Endothelial cell (in vitro differentiated cells): ENCODE measurements at places on chromosomes 2 and 18.

DNA sequence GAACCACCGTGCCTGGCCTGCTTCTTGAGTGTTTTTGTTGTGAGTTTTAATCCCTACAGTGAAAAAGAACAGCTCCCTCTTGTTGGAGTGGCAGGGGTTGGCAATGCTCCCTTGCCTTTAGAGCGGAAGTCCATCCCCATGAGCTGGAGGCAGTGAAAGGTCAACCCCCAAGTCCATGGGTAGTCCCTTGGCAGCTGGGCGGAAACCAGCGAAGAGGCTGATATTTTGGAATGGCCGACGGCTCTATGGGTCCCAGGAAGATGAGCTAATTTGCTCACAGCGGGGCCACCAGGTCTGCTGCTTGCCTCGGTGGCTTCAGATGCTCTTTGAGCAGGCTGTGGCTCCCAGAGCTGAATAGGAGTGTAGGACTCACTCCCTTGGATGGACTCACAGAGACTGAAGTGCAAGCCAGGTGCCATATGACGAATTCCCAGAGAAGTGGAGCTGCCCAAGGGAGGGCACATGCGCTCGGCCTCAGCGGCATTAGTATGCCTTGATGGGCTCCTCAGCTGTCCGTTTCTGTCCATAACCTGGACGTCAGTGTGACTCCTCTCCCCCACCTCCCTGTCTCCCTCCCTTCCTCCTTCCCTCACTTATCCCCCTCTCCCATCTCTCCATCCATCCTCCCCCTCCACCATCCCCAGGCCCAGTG lies 25.4 kb upstream of the RHOB start:
- no peak for DNase-seq

DNA sequence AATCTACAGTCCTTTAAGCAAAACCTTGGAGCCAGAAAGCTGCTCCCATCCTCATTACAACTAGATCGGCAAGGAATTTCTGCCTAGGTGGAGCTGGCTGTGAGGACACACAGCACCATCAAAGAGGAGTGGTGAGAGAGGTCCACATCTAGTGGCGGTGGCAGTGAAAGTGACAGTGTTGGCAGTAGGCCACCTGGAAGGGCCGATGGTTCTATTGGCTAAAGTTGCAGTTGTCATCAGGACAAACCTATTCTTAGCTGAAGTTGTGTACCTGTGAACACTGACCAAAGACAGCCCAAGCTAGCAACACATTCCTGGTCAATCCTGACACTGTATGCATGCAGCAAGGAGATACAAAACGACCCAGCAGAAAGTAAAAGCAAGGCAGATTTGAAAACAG lies 218.1 kb upstream of the CHAC2 start:
- no peak for DNase-seq

GRCh38 chr2:170148161-170148560 lies 29.8 kb upstream of the MYO3B start:
- no peak for DNase-seq

GRCh38 chr18:26190506-26190905 lies 35.7 kb upstream of the TAF4B start:
- no peak for DNase-seq

- no peak for DNase-seq
Measured at GRCh38 chr2:71898375-71898774, 249.3 kb downstream of the CYP26B1 start.

DNA sequence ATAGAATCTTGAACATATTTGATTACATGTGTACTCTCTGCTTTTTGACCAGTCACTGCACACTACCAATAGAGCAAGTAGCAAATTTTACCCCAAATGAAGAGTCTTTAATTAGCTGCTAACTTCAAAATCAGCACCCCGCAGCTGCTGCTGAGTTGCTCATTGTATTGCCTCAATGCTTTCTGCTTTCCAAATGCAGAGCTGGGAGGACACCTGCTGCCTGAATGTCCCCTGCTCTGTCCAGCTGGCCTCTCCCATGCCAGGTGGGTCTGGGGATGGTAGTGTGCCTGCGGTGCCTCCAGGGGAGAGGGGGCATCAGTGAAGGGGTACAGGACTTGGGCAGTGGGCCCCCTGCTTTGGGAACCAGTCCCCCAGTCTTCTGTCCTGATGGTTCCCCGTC lies 184.8 kb downstream of the PRKCE start:
- no peak for DNase-seq

DNA sequence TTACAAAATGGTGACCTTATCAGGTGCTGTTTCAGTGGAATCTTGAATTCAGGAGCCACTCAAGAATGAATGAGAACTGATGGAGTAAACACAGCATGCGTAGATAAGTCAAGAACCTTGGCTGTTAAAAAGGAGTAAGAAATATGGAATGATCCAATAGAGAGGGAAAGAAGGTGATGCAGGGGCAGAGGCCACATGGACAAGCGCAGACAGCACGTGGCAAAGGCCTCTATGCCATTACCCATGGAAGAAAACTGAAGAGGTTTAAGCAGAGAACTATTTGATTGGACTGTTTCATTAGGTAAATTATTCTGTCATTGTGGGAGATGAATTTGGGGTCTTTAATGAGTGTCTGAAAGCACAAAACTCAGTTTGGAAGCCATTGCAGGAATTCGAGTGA lies 142.4 kb upstream of the RASGRP3 start:
- no peak for DNase-seq

- DNase-seq = no peak
Measured at GRCh38 chr2:240701091-240701735, 9.5 kb downstream of the AQP12A start.

DNA sequence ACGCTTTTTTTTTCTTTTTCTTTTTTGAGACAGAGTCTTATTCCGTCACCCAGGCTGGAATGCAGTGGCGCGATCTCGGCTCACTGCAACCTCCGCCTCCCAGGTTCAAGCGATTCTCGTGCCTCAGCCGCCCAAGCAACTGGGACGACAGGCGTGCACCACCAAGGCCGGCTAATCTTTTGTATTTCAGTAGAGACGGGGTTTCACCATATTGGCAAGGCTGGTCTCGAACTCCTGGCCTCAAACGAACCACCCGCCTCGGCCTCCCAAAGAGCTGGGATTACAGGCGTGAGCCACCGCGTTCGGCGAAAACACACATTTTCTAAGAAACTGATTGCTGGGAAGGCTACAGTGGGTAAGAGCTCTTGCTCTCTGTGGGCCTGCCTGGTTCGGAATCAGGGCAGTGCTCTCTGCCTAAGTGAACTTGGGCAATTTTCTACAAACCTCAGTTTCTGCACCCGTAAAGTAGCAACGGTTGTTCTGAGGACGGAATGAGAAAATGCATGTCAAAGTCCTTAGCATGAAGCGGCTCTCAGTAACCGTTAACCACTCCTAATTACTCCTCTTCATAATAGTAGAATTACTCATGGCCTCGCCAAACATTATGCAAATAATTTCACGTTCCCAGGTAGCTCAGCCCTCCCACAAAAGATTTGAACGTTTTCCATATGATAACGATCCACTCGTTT lies 1.0 kb upstream of the PMAIP1 start:
- DNase-seq = peak; percentile 4

DNA sequence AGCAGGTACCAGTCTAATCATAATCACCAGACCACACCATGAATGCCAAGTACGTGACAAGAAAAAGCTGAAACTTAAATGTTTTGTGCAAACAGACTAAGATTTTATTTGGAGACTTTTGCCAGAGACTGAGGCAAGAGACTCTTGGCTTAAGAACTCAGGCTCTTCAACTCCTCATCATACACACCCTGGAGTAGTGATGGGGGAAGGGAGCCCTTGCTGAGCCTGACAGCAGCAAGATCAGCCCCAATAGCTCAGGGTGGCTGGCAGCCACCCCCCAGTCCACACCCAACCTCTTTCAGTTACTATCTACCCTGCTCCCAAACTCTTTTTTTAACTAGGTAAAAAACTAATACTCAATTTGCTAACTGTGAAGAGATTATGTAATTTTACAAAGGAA lies 114.8 kb downstream of the CCBE1 start:
- DNase-seq = no peak

DNA sequence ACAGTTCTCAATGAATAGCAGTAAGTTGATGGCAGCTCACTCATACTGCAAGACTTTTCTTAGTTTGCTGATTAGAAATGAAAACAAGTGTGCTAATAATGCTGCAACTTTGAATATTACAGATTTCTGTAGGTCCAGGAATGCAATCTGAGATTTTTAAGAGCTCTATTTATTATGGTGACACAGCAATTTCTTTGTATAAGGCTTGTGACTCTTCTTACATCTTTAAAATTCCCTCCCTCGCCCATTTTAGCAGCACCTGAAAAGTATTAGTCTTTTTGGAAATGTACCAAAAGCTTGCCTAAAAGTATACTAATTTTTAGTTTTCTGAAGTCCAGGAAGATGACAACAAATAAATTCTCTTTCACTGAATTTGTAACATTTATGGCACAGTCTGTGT lies 4.4 kb upstream of the HTR2B start:
- no peak for DNase-seq

GRCh38 chr18:56647951-56648893 lies 2.9 kb upstream of the WDR7 start:
- DNase-seq = no peak

DNA sequence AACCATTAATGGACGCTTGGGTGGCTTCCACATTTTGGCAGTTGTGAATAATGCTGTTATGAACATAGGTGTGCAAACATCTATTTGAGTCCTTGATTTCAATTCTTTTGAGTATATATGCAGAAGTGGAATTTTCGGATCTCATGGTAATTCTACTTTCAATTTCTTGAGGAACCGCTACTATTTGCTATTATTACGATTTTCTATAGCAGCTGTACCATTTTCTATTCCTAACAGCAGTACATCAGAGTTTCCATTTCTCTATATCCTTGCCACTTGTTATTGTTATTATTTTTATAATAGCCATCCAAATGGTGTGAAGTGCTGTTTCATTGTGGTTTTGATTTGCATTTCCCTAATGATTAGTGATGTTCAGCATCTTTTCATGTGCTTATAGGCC lies 69.5 kb downstream of the KIF5C start:
- no peak for DNase-seq

GRCh38 chr2:207473931-207474235 lies 55.9 kb upstream of the CREB1 start:
- no peak for DNase-seq

GRCh38 chr2:176733698-176734430 lies 464.6 kb downstream of the MTX2 start:
- DNase-seq = no peak

GRCh38 chr2:168613551-168613950 lies 157.5 kb downstream of the CERS6 start:
- no peak for DNase-seq

DNA sequence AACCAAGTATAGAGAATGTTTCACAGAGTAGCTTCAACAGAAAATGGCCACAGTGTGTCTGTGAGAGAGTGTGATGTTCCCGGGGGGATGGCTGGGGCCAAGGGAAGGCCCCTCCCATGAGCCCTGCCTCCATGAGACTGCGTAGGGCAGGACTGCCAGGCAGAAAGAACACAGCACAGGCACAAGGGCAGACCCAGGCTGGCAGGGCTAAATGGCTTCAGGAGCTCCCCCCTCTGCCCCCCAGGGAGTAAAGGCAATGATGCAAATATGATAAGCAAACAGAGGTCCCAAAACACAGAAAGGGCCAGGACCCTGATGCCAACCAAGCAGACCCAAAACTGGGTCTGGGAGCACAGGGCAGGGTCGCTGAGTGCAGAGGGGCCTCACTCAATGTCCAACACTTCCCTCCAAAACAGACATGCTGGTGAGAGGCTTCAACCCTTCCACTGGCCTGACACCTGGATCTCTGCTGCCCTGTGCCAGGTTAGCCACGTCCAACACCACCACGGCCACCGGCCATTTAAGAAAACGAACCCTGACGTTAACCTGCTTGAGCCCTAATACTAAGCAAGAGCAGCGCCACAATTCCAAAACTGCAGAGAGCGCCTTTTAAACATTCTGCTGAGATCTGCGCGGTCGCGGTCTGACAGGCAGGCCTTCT lies 90.3 kb downstream of the HDAC4 start:
- no peak for DNase-seq

- DNase-seq = no peak
Measured at GRCh38 chr18:33670029-33670428, 92.0 kb downstream of the ASXL3 start.

GRCh38 chr2:151730262-151730975 lies 3.9 kb downstream of the NEB start:
- DNase-seq = peak; percentile 3

DNA sequence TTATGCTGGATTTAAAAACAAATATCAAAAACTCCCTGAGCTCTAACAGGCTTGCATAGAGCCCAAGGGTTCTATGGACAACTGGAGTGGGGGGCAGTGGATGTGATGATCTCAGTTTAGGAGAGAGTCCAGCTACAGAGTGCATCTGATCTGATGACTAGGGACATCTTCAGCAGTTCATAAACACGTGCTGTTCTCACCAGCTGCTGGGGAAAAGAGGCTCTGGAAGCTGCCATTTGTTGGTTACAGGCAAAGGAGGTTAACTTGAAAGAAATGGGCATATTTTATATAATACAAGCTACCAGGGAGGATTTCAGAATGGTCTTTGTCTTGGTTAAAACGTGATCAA lies 36.0 kb upstream of the ZNF396 start:
- DNase-seq = no peak
